Posterior cingulate gyrus (tissue), 11 donors: ENCODE measurements at places on chromosomes 3 and 15.

DNA sequence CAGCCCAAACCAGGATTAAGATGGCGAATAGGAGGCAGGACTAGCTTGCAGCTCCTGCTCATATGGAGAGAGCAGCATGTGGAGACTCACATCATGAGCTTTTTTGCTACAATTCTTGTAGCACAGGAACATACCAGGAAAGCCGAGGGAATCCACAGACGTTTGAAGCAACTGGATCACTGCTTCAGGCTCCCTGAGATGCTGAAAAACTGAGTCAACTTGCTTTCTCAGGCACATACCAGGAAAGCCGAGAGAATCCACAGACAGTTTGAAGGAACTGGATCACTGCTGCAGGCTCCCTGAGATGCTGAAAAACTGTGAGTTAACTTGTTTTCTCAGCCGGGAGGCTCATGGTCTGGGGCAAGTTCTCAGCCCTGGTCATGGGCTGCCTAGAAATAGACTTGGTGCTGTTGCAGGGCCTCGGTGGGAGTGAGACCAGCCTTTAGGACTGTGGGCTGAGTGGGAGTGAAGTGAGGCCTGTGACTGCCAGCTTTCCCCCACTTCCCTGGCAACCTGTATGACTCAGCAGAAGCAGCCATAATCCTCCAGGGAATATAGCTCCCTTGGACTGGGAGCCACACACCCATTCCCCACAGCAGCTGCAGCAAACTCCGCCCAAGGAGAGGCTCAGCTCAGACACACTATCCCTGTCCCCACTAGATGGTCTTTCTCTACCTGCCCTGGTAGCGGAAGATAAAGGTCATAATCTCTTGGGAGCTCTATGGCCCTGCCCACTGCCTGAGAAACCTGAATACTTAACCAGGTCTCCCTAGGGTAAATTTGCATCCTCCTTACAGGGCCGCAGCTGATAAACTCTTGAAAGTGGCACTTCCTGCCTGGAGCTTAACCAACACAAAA, 51.9 kb upstream of the PFN2 start:
- DNase-seq: peak; percentile 82

- no peak for DNase-seq
These were observed 26.8 kb downstream of the SLC6A6 start for GRCh38 chr3:14429237-14429636.

DNA sequence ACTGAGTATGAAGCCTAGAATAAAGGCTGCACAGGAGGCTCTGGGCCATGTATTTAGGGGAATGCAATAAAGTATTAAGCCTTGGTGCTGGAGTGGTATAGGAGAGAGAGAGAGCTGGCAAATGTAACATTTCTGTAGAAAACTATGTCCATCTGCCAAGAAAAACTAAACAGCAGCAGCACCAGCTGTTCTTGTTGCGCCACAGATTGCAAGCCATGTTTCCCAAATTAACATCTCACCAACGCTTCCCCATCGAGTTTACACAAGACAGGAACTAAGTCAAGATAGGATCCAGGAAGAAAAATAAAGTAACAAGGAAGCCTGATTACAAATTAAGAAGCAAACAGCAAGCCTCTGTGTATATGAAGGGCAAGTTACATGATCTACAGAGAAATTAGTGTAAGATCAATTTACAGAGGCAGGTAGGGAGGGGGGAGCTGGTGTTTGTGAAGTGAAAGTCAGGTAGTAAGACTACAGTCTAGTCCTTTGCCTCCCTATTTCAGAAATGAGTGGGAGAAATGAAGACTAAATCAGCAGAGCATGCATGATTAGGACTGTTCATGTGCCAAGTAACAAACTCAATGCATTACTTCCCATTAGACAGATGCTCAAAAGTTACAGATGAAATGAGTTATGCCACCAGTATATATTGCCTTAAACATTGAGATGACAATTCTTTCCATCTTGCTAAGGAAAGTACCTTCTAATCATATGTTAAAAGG, 900.5 kb downstream of the EPHA3 start:
- peak; percentile 59 for DNase-seq

GRCh38 chr3:126338790-126339288, 18.4 kb downstream of the KLF15 start:
- no peak for DNase-seq

DNA sequence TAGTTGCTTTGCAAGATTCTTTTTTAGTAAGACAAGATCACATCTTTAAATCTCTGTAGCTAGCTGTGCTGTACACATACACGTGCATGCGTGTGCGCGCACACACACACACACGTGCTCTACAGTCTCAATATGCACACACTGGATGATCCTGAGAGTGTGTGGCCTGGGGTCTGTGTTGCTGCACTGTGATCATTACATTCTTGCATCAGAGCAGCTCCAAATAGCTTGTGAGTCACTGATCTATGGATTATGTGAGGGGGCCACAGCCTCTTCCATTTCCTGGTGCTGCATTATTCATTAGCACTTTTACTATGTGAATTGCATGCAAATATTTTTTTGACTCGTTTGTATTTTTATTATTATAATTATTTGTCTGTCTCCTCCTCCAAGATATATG, 34.6 kb downstream of the MCTP2 start:
- no peak for DNase-seq

DNA sequence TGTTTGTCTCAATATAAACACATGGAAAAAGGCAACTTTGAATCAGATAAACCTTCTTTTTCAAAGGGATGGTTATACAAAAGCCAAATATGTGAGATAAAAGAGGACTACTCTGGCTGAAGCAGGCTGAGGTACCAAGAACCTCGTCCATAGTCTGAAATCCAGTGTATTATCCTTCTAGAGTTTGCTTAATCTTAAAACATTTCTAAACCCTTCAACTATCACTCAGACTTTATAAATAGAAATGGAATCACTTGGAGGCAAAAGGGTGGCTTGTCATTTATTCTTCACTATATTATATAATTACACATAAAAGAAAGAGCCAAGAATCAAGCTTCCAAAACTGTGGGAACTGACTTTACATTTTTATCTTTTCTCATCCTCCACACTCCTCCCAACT, 303.6 kb downstream of the PLCL2 start:
- DNase-seq: no peak

GRCh38 chr3:135084405-135084804, 289.3 kb downstream of the EPHB1 start:
- DNase-seq: no peak

GRCh38 chr3:64244011-64244942, 19.0 kb upstream of the PRICKLE2 start:
- DNase-seq: no peak

- no peak for DNase-seq
These were observed 41.0 kb upstream of the MANF start for GRCh38 chr3:51343918-51344687.

DNA sequence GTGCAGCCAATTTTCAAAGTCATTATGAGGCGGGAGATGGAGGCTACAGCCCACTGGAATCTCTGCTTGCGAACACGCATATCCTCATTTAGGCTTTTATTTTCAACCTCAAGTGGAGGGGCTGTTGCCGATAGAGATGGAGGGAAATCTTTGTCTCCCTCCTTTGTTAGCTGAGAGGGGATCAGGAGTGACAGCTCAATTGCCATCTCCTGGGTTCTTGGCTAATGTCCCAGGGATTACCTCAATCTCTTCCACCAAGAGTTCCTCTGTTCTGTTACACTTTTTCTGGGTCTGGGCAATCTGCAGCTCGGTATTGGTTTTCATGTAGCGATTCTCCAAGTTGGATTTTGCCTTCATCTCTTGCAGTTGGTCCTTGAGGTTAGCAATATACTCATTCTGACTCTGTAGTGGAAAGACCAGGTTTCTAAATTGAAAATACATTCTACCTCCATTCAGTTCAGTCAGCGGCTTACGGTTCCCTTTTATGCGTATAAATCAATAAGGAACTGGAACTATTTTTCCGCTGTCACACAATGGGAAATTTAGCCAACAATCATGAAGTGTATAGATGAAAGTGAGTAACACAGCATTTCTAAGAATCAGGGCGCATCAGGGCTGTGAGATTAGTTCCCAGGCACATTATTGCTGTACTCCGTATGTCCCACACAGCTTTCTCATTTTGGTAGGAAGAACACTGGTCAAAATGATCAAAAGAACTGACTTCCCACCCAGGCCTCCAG, 36.2 kb upstream of the RPL35A start:
- DNase-seq: no peak

- DNase-seq: no peak
These were observed 42.5 kb upstream of the PIK3CB start for GRCh38 chr3:138877226-138877625.

- DNase-seq: peak; percentile 54
These were observed 11.3 kb downstream of the SHQ1 start for GRCh38 chr3:72836923-72837322.

GRCh38 chr3:11228041-11228440, 44.2 kb upstream of the ATG7 start:
- no peak for DNase-seq

DNA sequence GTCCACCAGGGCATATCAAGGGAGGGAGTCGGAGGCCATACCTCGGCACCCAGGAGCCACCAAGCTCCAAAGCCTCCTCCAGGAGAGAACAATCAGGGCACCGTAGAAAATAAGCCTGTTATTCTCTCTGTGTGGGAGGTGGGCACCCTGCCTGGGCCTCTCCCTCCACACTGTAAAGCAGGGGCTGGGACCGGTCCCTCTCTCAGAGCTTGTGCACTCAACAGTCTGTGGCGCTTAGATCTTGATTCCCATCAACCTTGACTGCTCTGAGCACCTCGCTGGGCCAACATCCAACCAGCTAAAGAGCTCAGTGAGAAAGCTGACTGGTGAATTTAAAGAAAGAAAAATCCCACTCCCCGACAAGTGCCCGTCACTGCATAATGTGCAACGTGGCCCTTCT, 53.0 kb downstream of the PCSK6 start:
- DNase-seq: no peak

DNA sequence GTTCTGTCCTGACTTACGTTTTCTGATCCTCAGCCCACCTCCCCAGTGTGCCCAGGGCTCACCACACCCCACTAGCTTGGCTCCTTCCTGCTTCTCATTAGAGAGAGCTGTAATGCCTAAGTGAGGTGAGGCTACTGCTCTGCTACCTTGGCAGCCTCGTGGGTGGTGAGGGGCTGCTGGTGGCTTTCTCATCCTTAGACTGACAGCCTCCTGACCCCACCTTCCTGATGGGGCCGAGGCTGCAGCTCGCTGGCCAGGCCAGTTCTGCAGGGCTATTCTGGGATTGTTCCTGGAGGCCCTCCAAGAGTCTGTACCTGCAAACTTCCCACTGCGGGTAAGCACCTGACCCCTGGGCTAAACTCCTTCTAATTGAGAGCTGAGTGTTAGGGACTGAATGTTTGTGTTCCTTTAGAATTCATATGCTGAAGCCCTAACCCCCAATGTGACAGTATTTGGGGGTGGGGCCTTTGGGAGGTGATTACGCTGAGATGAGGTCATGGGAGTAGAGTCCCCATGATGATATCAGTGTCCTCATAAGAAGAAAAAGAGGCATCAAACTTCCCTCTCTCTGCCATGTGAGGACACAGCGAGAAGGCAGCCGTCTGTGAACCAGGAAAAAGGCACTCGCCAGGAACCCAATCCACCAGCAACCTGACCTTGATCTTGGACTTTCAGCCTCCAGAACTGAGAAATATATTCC, 38.1 kb upstream of the IQSEC1 start:
- no peak for DNase-seq

- no peak for DNase-seq
These were observed 120.6 kb downstream of the CPNE4 start for GRCh38 chr3:131914090-131914691.

DNA sequence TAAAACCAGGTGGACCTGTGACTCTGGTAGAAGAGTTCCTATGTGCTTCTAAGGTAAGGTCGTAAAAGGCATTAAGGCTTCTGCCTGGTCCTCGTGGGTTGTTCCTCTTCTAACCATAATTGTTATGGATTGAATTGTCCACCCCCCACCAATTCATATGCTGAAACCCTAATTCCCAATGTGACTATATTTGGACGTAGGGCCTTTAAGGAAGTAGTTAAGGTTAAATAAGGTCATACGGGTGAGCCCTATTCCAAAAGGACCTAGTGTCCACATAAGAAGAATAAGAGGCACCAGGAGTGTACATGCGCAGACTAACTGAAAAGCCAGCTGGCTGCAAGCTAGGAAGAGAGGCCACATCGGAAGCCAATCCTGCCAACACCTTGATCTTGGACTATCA, 1.9 kb downstream of the ADPGK start:
- DNase-seq: no peak

- no peak for DNase-seq
These were observed 173.3 kb downstream of the TMEM108 start for GRCh38 chr3:133211449-133211848.

DNA sequence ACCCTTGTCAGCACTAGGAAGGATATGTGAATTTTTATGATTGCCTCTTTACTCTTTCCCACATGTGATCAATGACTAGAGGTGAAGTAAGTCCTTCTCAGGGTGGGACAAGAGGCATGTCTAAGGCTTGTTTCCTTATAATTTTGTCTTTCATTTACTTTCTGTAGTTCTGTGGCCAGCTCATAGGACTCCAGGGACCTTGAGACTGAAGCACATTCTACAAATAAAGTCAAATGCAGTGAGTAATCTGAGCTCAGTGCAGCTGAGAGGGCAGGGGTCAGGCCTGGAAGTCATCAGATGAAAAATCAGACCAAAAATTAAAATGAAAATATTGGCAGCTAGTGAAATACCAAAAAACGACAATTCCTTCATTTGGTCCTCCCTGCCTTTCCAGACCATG, 424.7 kb upstream of the THBS1 start:
- no peak for DNase-seq

DNA sequence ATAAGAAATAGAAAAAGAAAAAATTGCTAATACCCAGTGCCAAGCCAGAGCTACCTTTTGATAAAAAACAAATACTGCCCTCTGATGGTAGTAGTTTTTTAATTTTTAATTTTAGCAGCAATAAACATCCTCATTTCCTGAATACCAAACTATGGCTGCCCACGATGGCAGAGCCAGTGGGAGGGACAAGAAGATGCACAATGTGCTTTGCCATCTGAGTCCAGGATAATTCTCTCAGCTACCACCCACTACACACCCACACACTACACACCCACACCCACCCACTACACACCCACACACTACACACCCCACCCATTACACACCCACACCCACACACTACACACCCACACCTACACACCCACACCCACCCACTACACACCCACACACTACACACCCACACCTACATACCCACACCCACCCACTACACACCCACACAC, 17.8 kb downstream of the CEP19 start:
- no peak for DNase-seq

DNA sequence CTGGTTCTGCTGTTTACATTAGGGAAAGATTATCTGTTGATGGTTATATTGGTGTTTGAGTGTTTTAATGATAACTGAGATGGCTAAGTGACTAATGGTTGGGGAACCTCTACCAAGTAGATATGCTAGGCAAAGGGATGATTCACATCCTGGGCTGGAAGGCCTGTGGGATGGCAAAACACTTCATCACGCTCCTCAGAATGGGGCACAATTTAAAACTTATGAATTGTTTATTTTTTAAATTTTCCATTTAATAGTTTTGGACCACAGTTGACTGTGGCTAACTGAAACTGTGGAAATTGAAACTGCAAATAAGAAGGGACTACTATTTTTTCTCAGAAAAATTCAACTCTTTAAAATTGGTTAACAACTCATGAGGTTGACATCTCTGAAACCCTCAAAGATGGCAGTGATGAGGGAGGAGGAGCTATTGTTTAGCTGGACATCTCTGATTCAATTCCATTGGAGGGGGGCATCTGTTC, 100.5 kb upstream of the ZBED2 start:
- no peak for DNase-seq

- DNase-seq: no peak
These were observed 72.2 kb downstream of the FAM174B start for GRCh38 chr15:92583096-92584034.
